ENCODE measurements at places on chromosomes 16 and 17.

DNA sequence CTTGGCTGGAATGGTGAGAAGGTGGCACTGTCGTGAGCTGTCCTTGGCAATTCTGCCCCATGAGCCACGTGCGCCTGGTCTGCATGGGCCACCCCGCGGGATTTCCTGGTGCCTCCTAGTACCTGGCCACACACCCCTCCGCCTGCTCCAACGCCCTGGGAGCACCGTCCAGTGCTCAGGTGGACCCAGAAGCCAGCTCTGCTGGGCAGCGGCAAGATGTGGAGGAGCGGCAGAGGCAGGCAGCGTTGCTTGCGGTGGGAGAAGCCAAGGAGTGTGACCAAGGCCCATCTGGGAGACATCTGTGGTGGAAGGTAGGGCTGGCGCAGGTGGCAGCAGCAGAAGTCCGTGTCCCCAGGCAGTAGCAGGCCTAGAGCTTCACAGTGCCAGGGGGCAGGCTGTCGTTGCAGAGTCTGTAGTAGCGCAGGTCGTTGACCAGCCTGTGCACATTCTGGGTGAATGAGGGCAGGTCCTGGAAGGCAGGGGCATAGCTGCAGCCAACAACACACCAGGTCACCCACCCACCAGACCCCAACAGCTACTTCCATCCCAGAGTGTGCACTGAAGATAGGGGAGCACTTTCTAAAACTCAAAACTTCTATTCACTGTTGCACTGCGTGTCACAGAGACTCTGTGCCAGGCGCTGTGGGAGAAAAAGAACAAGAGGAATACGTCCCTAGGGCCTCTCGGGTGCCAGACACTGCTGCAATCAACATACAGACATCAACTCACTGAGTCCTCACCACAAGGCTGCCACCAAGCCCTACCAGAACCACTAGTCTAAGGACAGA is 34.9 kb upstream of the GSG1L start:
- no peak for DNase-seq

DNA sequence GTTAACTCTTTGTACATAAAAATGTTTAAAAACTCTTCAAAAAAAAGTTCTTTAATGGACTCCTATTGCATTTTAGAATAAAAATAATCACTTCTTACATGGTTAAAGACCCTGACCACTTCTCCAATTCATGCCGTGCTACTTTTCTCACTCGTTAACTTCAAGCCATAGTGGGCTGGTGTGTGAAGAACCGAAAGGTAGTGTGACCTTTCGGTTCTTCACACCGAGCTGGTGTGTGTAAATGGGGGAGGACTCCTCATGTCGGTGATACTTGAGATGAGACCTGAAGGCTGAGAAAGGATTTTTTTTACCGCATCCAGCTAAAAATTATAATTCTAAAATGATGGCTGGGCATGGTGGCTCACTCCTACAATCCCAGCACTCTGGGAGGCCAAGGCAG is 22.1 kb downstream of the RFFL start:
- DNase-seq: no peak

- DNase-seq: no peak
These were observed 37.6 kb downstream of the RNF112 start for GRCh38 chr17:19448341-19449268.

GRCh38 chr16:85798901-85799496 is 345 bp downstream of the EMC8 start:
- no peak for DNase-seq

GRCh38 chr17:57292091-57292490 is 35.8 kb downstream of the MSI2 start:
- DNase-seq: no peak

DNA sequence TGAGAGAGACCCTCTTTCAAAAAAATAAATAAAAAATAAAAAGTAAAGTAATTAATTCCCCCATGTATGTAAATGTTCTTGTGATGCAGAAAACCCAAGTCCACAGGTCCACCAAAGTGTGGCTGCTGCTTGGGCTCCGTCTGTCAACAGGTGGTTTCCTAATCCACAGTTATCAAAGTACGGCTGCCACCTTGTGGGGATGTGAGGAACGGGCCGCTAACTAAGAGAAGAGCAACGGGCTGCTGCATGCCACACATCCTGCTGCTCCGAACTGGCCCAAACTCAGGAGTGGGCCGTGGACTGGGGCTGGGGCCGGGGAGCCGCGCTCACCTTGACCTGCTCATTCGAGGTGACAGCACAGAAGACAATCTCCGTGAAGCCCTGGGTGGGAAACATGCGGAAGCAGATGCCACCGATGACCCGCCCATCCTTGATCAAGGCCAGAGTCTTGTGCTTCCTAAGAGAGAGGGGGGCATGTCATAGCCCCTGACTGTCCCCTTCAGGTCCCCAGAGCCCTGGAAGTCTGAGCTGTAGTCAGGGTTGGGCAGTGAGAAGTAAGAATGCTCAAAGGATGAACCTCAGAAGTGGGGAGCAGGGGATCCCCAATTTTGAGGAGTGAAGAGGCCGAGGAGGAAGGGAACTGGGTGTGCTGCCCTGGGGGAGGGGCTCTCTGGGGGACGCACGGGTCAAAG is 4.3 kb downstream of the KAT2A start:
- peak; percentile 80 for DNase-seq

DNA sequence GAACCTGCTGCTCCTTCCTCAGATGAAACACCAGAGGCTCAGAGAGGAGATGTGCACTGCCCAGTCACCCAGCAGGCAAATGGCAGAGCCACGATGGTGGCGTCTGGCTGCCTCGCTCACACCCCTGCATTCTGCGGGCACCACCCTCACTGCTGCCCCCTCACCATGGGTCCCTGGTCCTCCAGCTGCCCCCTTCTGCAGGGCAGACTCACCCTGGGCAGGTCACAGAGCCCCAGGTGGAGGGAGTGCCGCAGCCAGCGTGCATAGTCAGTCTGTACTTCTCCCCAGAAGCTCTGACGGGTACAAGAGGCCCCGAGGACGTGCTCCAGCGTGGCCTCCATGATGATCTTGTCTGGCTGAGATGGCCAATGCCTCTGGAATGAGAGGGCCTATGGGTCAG is 52.9 kb downstream of the RMI2 start:
- no peak for DNase-seq
